ENCODE measurements at places on chromosomes 4 and X.

DNA sequence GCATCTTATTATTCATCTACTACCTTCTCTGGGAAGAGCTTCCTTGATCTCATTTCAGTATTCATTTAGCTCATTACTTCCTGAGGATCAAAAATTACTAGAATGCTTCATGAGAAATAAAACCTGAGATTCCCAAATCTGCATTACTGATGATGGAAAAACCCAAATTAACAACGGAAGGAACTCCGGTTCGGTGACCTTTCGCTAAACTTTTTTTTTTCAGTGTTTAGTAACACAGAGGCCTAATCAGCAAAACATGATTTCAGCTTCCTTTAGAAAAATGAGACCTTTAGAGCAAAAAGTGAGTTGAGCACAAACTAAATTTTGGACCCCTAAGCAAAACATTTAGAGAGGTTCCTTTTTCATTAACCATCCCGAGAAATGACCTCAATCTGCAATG, 229.2 kb downstream of the MAML3 start:
- no peak for DNase-seq

- DNase-seq, result no peak
Observed at GRCh38 chr4:47661741-47662140, 176.1 kb downstream of the CORIN start.

DNA sequence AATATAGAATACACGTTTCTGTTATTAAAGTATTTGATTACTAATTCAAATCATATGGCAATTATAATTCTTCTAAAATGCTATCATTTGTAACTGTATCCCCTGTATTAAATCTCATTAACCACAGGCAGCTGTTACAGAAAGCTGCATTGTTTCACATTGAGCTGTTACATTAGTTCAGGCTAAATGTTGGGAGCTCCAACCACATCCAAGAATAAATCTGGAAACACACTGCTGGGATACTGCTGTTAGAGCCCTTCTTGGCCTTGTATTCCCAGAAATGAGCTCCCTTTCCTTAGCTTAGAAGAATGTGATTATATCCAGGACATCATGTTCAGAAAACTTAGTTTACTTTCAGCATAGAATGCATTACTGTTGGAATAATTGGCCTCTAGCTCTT, 48.2 kb downstream of the GUCY1B1 start:
- DNase-seq, result no peak

DNA sequence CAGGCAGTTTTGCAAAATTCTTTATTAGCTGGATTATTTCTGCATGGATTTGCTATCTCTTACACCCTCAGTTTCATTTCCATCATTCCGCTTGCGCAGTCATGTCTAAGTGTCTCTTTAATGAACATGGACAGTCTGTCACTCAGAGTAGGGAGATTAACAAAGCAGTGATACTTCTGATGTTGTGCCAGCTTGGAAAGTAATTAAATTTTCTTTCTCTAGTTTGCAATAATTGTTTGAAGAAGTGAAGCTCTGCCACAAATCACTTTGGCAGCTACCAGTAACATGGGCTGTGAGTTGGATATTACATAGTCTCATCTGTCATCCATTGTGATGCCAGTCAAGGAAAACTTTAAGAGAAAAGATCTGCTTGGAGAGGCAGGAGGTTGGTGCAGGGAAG, 324.8 kb upstream of the NWD2 start:
- DNase-seq, result no peak

GRCh38 chr4:173002830-173003561, 165.6 kb upstream of the GALNT7 start:
- no peak for DNase-seq

GRCh38 chr4:86272669-86273068, 87.2 kb downstream of the MAPK10 start:
- no peak for DNase-seq

All from stimulated activated CD8-positive, alpha-beta memory T cell treated with anti-CD3 and anti-CD28 coated beads, Interleukin-7, amount 100 ng/mL, for 1 hour (primary cell).